ENCODE measurements at places on chromosomes 2 and 18.

DNA sequence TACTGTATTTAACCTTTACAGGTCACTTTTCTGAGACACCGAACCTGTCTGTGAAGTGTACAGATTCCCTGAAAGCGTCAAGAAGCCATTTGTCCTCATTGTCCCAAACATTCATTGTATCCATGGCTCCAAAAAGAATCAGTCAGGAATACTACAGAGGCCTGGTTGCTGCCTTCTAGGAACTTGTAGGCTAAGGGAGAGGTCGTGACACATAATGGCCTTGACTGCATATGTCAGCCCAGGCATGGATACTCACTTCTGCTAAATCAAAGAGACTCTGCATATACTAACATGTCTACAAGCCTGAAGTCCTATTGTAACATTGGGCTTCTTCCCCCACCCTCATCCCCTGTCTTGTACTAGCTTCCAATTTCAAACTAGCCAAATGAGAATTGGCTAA, 40.2 kb downstream of the ONECUT2 start:
- no peaks in the 10 kb centered on the region for H3K27me3 ChIP-seq
- H3K36me3 ChIP-seq: no peaks in the 10 kb centered on the region
- DNase-seq: no peak
- no peak overlapping the region for H3K4me3 ChIP-seq
- no peaks in the 10 kb centered on the region for H3K4me1 ChIP-seq

DNA sequence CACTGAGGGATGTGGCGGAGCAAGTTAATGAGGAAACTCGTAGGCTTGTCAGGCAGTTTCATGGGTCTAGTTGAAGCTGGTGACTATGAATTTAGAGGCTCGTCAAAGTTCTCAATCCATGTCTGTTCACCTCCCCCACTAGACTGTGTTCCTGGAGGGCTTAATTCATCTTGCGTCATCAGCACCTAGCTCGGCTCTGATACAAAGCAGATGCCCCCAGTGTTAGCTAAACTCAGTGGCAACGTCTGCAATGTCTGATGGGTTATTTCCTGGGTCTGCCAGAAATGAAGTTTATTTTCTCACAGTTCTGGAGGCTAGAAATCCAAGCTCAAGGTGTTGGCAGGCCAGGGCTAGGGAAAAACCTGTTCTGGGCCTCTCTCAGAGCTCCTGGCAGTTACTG, 140.6 kb downstream of the PID1 start:
- H3K27me3 ChIP-seq: no peaks in the 10 kb centered on the region
- H3K27ac ChIP-seq: no peak overlapping the region
- H3K4me1 ChIP-seq: no peaks in the 10 kb centered on the region

GRCh38 chr2:42792087-42792582, 248 bp downstream of the HAAO start:
- no peak for DNase-seq
- H3K4me1 ChIP-seq: peaks cover 4% of the 10 kb centered on the region
- H3K36me3 ChIP-seq: no peaks in the 10 kb centered on the region
- H3K4me3 ChIP-seq: peak overlapping the region; percentile 33
- no peak overlapping the region for H3K27ac ChIP-seq
- peaks cover 12% of the 10 kb centered on the region for H3K27me3 ChIP-seq

- H3K4me3 ChIP-seq: no peak overlapping the region
- H3K4me1 ChIP-seq: peaks cover 21% of the 10 kb centered on the region
- H3K27me3 ChIP-seq: no peaks in the 10 kb centered on the region
- no peak for DNase-seq
- H3K36me3 ChIP-seq: no peaks in the 10 kb centered on the region
- H3K27ac ChIP-seq: no peak overlapping the region
These were observed 42.4 kb downstream of the LRRFIP1 start for GRCh38 chr2:237669628-237670392.

DNA sequence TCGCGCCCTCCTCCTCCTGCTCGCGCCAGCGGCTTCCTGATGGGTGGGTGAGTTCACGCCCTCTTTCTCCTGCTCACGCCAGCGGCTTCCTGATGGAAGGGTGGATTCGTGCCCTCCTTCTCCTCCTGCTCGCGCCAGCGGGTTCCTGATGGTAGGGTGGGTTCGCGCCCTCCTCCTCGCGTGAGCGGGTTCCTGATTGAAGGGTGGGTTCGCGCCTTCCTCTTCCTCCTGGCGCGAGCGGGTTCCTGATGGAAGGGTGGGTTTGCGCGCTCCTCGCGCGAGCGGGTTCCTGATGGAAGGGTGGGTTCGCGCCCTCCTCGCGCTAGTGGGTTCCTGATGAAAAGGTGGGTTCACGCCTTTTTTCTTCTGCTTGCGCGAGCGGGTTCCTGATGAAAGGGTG, 62.0 kb upstream of the MGAT5 start:
- H3K36me3 ChIP-seq: no peaks in the 10 kb centered on the region
- no peak overlapping the region for H3K27ac ChIP-seq
- no peaks in the 10 kb centered on the region for H3K27me3 ChIP-seq
- H3K4me3 ChIP-seq: no peak overlapping the region

Measured in endothelial cell of umbilical vein (primary cell).